ENCODE measurements at places on chromosomes 12 and 14.

GRCh38 chr14:56891226-56891625 is 80.9 kb upstream of the OTX2 start:
- no peak overlapping the region for H3K4me3 ChIP-seq
- H3K36me3 ChIP-seq: no peaks in the 10 kb centered on the region
- no peaks in the 10 kb centered on the region for H3K4me1 ChIP-seq
- no peak for DNase-seq

DNA sequence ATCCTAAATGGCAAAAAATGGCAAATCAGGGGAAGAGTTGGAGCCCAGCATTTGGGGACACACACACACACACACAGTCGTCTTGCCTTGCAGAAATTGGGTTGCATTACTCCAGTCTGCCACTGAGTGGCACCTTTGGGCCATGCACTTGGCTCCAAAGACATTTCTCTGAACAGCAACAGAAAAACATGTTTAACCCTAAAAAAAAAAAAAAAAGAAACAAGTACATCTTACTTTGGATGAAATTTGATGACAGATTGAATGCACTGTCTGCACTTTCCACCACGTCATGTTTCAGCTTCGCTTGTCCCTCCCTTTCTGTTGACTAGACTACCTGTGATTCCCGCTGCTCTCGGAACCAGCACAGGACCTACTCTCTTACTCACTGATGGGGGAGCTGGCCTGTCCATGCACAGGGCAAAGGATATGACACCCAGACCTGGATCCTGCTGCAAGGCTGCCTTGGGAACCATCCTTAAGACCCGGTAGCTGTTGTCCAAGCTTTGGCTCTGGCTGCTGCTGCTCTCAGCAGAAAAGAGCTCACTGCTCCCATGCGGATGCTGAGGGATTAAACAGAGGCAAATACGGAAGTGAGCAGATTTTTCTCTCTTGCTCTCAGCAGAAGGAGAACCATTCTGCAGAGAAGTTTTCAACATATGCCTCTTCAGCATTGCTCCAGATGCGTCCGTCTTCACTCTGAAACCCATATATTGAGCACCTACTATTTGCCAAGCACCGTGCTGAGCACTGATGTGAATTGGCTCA is 376.8 kb downstream of the DPF3 start:
- no peak overlapping the region for H3K4me3 ChIP-seq
- DNase-seq: no peak
- no peaks in the 10 kb centered on the region for H3K27me3 ChIP-seq

GRCh38 chr12:83016218-83016835 is 329.6 kb downstream of the TMTC2 start:
- peak overlapping the region; percentile 9 for H3K4me3 ChIP-seq
- peaks cover 24% of the 10 kb centered on the region for H3K4me1 ChIP-seq
- H3K36me3 ChIP-seq: peaks cover 3% of the 10 kb centered on the region
- no peak for DNase-seq
- H3K27ac ChIP-seq: peak overlapping the region; percentile 66

DNA sequence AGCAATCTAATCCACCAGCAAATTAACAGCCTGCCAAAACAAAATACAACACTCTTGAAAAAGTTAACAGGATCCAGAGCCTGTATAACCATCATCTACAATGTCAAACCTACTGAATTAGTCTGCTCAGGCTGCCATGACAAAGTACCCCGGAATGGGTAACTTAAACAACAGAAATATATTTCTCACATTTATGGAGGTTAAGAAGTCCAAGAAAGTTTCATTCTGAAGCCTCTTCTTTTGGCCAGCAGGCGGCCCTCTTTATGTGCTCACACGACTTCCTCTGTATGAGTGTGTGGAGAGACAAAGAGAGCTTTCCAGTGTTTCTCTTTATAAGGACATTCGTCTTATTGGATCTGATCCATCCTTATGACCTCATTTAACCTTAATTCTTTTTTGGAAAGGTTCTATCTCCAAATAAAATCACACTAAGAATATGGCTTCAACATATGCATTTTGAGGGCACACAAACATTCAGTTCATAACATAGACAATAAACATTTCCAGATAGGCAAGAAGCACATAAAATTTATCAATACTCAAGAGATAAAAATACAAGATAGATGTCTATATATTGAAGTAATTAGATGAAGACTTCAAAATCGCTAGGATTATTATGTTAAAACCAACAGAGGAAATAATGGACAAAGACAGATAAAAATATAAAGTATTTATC is 5.9 kb upstream of the RERG start:
- H3K27ac ChIP-seq: no peak overlapping the region
- no peaks in the 10 kb centered on the region for H3K4me1 ChIP-seq
- no peak overlapping the region for H3K4me3 ChIP-seq
- H3K27me3 ChIP-seq: no peaks in the 10 kb centered on the region

- H3K27me3 ChIP-seq: no peaks in the 10 kb centered on the region
- H3K36me3 ChIP-seq: no peaks in the 10 kb centered on the region
- no peak for DNase-seq
- no peaks in the 10 kb centered on the region for H3K4me1 ChIP-seq
These were observed 938.8 kb upstream of the FBXO33 start for GRCh38 chr14:40371011-40371410.

GRCh38 chr14:103889313-103890051 is 38.8 kb upstream of the TDRD9 start:
- no peak for DNase-seq
- peaks cover 5% of the 10 kb centered on the region for H3K4me1 ChIP-seq
- H3K27ac ChIP-seq: no peak overlapping the region
- H3K27me3 ChIP-seq: no peaks in the 10 kb centered on the region

- no peaks in the 10 kb centered on the region for H3K4me1 ChIP-seq
- H3K36me3 ChIP-seq: no peaks in the 10 kb centered on the region
- no peaks in the 10 kb centered on the region for H3K27me3 ChIP-seq
- no peak for DNase-seq
- H3K4me3 ChIP-seq: no peak overlapping the region
- no peak overlapping the region for H3K27ac ChIP-seq
These were observed 169.4 kb downstream of the FOXN3 start for GRCh38 chr14:89247457-89248122.

DNA sequence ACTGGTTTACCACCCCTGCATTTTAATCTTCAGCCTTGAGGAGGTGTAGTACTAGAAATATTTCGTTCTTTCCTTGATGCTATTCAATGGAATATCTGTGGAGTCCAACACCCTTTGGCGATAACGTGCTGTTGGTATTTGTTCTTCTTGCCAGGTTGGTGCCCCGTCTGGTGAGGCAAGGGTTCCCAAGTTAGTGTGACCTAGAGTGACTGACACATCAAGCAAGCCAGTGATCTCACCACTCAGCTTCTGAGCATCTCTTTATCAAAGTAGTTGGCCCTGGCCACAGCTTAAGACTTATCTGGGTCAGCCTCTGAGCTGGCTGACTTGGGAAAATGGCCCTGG is 60.2 kb downstream of the PLXNC1 start:
- no peak for DNase-seq
- no peak overlapping the region for H3K4me3 ChIP-seq
- no peaks in the 10 kb centered on the region for H3K4me1 ChIP-seq
- no peaks in the 10 kb centered on the region for H3K36me3 ChIP-seq
